Heart left ventricle (tissue), 16 donors: ENCODE measurements at places on chromosomes 6 and 20. TPM values are rescaled to one million over a fixed set of nuclear protein-coding genes. Genes with fewer than 3 reads are reported as not detected.
A peak's percentile ranks its signal among the peaks of the same experiment; 100 is the strongest.

DNA sequence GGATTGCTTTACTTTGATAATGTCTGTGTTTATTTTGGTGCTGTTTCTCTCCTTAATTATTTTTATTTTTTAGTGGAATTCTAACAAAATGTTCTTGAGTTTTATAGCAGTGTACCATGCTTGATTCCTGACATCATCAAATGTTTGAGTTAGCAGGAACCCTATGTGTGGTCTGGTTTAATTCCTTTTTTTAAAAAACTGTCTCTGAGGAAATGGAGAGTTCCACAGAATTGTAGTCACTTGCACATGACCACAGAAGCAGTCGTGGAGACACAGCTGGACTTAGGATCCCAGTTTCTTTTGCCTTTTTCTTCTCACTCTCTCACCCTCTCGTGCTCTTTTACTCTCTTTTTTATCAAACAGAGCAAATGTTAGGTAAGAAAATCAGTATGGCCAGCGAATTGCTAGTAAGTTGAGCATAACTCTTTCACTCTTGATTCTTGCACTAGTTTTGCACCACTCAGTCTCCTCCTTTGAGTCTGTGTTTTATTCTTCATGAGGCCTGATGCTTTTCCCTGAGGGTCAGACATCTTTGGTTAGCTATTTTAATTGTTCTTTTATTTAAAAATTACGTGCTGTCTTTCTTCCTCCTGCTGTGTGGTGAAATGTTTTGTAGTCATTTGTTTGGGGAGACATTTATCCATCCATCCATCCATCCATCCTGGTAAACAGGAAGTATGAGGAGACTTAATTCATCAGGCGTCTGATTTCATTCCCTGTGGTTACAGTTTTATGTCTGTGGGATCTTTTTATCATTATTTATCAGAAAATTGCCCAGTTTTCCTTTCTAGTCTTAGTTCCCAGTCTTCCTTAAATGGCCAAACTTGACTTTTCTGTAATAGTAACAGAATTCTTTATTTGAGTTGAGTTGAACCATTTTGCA is 83.0 kb downstream of the SCAF8 start:
- no peak for DNase-seq

DNA sequence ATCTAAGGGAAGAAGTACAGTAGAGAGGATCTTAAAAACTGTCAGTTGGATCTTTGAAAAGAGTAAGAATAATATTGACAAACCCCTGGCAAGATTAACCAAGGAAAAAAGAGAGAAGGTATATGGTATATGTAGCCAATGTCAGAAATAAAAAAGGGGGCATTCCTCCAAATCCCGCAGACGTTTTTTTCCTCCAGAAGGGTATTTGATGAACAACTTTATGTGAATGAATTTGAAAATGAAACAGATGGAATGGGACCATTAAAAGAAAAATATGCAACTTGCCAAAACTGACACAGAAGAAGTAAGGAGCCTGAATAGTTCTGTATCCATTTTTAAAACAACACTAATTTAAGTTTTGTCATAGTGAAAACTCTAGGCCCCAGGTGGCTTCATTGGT is 35.7 kb downstream of the GFRA4 start:
- no peak for DNase-seq

Gene BMP2
- 2.6 TPM for total RNA-seq

DNA sequence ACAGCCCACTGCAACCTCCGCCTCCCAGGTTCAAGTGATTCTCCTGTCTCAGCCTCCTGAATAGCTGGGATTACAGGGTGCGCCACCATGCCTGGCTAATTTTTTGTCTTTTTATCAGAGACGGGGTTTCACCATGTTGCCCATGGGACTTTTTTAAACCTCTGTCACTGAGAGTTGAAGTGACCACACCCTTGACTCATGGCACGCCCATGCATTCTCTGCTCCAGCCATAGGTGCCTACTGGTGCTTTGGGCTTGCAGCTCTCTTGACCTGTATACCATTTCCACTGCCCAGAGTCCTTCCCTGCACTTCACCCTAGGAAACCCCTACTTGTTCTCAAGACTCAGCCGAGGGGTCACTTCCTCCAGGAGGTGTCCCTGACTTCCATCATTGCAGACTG is 2.4 kb upstream of the SCRT2 start:
- DNase-seq, result no peak

Gene SMIM26
- total RNA-seq, result 98.3 TPM

DNA sequence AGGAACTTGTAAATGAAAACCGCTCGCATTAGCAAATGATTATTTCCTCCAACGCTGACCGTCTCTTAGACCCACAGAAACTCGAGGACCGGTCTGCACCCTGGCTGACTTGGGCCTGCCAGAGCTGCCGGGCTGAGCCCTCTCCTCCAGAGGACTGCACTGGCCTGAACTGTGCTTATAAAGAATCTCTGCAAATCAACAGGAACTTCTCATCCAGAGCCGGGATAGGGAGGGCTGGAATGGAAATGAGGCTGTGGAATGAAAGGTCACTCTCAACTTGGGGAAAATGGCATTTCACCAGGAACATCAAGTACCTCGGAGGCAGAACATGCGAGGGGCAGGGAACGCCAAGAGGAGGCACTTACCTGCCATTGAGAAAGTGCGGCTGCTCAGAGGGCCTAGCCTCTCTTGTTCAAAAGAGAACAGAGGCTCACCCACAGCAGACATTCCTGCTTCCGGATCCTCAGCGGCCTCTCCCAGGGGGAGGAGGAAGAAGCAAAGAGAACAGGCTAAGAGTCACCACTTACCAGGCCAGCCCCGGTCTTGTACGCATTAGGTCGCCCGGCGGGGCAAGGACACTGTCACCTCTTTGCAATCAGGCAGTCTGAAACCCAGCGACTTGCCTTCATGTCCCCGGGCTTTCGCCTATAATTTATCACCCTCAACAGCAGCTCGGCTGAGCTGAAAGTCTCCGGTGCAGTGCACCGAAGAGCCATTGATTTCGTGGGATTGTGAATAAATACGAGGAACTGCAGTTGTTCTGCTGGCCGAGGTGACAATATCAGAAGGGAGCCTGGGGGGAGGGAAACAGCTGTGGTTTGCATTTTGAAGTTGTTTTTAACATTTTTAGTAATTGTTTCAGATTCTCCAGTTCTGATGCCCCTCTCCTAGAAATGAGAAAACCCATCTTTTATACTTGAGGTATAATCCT is 37.6 kb downstream of the ZMYND8 start:
- peak; percentile 74 for DNase-seq

GRCh38 chr6:46452312-46452917 is 38.8 kb downstream of the RCAN2 start:
- no peak for DNase-seq

Gene ISM1
- total RNA-seq, result 1.8 TPM

DNA sequence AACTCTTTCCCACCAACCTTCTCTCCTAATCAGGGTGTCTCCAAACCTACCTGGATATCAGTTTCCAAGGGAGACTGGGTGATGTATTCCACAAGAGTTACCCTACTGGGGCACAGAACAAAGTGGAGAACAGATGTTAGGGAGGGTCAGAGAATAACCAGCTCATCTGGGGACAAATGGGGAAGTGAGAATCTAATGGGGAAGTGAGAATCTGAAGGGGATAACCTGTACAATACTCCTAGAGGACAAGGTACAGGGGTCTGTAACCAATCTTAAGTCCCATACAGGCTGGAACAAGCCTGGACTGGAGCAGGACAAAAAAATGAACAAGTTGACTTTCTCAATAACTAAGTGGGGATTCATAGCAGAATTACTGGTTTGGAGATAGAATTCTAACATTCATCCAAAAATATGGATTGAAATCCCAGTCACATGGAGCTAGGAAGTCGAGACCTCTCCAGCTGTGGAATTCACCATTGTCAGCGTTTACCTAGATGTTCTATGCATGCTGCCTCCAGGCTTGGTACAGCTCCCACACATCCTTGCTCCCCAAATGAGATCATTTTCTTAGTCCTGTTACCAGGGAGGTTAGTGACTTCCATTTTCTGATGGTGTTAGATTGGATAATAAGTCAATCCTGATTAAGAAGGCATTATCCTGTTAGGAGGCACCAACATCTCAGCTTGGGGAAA is 214.8 kb upstream of the MOCS1 start:
- no peak for DNase-seq

- DNase-seq, result no peak
These were observed 4.8 kb upstream of the DDX43 start for GRCh38 chr6:73389854-73390253.

GRCh38 chr6:115485400-115485799 is 575.3 kb downstream of the FRK start:
- no peak for DNase-seq

Gene VSTM2L
- 17.4 TPM for total RNA-seq

DNA sequence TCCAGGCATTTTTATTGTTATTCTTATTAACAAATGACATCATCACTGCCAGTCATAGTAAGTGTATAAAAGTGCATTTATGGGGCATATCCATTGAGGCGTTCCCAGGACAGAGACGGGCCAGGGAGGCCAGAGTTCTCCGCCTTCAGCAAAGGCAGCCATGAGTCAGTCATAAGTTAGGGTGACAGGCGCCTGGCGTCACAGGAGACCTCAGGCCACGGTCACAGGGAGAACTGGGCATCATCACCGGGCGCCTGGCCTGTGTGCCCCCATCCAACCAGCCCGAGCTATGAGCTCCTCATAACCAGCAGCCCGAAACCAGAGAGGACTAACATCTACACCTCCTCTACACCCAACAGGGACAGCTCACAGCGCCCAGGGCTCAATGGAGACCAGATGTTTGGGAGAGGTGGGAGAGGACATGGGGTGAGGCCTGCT is 259.2 kb downstream of the DLL1 start:
- no peak for DNase-seq

Gene CCN2
- total RNA-seq, result 8.4 TPM

GRCh38 chr6:73610444-73611275 is 43.1 kb downstream of the SLC17A5 start:
- DNase-seq, result no peak

GRCh38 chr6:113750151-113750855 is 106.8 kb upstream of the MARCKS start:
- DNase-seq, result no peak

DNA sequence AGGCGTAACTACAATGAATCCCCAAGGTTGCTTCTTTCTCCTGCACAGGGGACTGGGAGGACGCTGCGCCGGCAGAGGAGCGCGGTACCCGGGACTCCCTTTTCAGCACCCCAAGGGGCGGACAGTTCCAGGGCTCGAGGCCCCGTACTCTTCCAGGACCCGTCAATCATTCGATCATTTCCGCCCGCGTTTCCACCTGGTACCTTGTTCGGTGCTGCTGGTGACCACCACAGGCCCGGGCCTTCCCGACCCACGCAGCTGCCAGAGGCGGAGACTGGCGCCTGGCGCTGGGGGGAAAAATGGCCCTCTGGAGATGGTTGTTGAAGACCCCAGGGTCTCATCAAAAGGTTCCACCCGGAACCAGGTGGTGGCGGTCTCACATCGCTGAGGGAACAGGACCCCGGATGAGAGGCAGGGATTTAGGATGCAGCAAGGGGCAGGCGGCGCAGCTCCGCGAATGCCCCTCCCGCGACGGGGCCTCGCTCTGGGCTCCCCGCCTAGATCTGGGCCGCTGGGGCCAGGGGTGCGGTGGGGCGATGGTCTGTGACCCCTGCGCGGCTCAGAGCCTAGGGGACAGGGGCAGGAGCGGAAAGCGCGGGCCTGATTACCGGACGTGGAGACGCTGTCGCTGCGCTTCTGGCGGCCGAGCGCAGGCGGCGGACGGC is 744 bp downstream of the VSX1 start:
- DNase-seq, result no peak

Gene C6orf132
- 5.7 TPM for total RNA-seq

Gene MYB
- total RNA-seq, result not detected
